Stimulated activated CD8-positive, alpha-beta memory T cell treated with anti-CD3 and anti-CD28 coated beads, Interleukin-2, amount 100 ng/mL, for 48 hours (primary cell): ENCODE measurements at places on chromosomes 16 and 17.

DNA sequence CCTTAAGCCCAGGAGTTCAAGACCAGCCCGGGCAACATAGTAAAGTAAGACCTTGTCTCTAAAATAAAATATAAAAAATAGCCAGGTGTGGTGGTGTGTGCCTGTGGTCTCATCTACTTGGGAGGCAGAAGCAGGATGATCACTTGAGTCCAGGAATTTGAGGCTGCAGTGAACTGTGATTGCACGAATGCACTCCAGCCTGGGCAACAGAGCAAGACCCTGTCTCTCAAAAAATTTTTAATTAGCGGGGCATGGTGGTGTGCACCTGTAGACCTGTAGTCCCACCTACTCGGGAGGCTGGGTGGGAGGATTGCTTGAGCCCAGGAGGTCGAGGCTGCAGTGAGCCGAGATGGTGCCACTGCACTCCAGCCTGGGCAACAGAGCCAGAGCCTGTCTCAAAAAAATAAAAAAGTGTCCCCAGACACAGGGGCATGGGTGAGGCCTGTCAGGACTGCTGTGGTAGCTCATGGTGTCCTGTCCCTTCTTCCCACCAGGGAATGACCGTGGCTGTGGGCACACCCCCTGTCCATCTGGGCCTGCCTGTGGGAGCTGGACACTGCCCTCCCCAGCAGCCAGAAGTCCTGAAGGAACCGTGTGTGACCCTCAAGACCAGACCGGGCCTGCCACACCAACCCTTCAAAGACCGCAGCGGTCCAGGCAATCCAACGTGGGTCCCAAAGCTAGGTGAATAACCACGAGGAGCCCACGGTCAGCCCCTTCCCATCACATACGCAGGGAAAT is 30.8 kb upstream of the GAA start:
- DNase-seq: no peak

DNA sequence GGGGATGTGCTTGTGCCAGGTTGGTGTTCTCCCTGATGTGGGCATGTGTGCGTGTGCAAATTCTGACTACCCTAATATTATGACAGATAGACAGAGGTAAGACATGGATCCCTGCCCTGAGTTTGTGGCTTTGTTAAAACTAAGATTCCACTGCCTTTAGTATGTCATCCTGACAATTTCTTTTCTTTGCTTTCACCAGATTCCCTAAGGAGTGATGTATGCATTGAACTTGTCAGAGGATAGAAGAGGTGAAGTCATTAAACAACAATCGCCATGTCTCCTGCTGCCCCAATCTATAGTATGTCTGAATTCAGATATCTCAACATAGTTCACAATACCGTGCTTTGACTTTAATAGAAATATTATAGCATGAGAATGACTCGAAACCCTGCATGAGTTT is 137.1 kb upstream of the ELAC2 start:
- no peak for DNase-seq

GRCh38 chr17:55202896-55203295 is 61.9 kb upstream of the HLF start:
- no peak for DNase-seq

DNA sequence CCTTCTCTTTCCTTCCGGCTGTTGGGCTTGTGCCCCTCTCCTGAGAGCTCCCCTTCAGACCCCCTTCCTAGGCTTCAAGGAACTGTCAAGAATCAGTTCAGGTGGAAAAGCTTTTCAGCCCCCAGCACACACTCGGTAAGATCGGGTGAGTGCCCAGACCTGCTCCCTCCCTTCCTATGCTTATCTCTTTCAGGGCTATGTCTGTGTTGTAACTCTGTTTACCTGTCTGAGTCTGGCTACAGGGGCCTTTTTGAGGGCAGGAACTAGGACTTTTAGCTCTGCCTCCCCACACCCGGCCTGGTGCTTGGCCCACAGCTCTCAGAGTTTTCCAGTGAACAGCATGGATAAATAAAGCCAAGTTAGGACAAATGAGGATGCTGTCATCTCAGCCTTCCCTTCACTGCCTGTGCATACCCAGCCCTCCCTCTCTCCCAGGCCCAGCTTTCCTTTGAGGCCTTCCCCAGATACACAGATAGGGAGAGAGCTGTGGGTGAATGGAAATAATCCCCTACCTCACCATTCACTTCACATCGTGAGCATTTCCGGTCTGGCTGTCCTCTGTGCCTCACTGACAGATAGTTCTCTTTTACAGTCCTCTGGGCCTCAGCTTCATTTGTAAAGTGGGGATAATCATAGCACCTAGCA is 5.7 kb upstream of the MRPS23 start:
- no peak for DNase-seq

DNA sequence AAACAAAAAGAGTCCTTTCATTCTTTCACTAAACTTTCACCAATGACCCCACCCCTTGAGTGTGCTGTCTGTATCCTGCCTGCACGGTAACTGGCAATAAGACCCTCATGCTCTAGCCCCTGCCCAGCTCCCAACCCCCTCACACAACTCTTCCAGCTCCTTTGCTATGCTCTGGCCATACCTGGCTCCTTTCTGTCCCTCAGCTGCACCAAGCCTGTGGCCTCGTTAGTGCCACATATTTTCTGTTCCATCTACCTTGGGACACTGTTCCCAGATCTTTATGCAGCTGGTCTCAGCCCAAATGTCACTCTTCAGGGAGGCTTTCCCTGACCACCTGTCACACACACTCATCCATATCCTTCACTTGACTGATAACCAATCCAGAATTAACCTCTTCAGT is 47.3 kb downstream of the C16orf82 start:
- DNase-seq: no peak

DNA sequence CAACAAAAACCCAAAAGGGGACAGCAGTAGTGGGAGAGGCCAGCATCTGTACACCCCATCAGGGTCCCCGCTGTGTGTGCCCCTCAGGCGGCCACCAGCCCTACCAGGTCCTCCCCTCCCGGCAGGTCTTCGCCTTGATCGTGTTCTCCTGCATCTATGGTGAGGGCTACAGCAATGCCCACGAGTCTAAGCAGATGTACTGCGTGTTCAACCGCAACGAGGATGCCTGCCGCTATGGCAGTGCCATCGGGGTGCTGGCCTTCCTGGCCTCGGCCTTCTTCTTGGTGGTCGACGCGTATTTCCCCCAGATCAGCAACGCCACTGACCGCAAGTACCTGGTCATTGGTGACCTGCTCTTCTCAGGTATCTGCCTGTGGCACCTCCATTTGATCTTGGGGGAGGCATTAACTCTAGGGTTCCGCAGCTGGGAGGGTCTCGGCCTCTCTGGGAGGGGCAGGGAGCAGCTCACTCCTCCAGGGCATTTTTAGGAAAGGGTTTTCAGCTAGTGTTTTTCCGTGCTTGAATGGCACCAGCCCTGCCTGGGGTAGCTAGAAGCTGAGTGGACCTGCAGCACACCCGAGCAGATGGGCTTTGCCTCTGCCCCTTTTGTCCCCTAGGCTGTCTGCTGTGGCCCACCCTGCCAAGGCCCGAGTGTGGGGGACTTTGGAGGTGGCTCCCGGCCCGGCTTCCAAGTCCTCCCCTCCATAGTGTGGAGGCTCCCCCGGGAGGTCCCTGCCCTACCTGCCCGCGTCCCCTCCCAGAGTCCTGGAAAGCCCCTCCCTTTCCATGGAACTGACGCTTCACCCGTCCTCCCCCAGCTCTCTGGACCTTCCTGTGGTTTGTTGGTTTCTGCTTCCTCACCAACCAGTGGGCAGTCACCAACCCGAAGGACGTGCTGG is 2.6 kb downstream of the SYNGR2 start:
- no peak for DNase-seq

- no peak for DNase-seq
These were observed 92.4 kb upstream of the CDC42EP4 start for GRCh38 chr17:73404246-73404645.
